KBM-7 (cell line): ENCODE measurements at places on chromosomes 11 and 22.
A peak's percentile ranks its signal among the peaks of the same experiment; 100 is the strongest.

GRCh38 chr11:134120143-134120850 lies 51.4 kb downstream of the JAM3 start:
- no peak for DNase-seq

- no peak for DNase-seq
Measured at GRCh38 chr22:33350491-33350890, 292.3 kb upstream of the SYN3 start.

- no peak for DNase-seq
Measured at GRCh38 chr11:86955111-86955360, 159 bp downstream of the FZD4 start.

- peak; percentile 38 for DNase-seq
Measured at GRCh38 chr22:39317084-39317774, 2.2 kb downstream of the RPL3 start.

DNA sequence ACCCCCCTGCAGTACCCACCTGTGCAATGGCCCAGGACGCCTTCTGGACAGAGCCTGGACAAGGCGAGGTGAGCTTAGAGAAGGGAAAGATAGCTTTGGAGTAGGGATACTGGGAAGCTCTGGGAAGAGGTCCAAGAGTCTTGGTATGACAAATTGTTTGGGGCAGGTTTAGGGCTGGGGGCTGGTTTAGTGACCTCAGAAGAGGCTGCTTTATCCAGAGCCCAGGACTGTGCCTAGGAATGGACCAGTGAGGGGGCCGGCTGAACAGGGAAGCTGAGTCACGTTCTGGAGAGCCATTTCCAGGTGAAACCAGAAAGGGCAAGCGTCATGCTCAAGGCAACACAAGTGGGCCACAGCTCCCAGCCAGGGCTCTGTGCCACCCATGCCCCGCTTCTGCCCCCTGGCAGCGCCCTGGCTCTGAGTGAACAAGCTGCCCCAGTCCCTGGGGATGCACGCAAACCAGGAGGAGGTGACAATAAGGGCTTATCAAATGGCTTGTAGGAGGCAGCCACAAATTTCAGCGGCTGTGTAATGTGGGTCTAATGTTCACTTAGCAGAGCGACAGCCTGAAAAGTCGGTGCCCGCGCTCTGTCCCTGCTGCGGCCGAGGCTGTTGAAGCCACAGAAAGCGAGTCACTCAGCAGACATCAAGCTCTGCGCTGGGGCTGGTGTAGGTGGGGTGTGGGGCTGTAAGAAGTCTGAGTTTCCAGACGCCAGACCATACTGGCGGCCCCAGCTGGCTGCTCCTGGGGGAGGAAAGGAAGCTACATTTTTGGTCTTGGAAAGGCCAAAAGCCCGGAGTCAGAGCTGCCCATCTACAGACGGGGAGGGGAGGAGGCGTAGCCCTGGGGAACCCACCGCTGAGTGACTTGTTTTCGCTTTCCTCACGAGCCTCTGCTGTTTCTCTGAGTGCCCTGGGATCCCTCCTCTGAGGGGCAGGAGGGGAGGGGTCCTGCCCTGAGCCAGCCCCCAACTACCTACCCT lies 18.3 kb upstream of the SYT7 start:
- no peak for DNase-seq

DNA sequence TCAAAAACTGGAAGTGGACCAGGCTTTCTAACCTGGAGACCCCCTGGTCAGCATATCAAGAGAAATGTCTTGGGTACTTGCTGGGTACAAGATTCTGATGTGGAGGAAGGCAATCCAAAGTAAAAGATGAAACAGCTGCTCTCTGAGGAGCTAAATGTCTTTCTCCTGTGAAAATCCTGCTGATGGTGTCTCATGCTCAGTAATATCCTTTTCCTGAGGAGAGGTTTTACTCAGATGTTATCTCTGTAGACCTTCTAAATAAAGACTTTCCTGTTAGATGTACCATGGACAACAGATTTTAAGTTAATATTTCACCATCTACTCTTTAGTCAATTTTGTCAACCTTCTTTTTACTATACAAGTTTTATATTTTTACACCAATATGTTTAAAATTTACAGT lies 62.9 kb downstream of the FAM83F start:
- DNase-seq, result no peak

DNA sequence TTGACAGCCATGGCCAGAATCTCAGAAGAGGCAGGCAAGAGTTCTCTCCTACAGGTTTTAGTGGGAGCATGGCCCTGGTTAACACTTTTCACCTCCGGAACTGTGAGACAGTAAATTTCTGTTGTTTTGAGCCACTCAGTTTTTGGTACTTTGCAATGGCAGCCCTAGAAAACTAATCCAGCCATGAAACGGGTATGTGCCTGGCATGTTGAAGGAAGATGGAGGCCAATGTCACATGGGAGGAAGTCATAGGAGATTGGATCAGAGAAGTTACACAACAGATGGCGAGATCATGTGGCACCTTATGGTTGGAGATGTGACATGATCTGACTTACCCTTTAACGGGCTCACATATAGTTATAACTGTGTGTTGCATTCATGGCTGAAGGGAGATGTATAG lies 63.2 kb upstream of the EED start:
- DNase-seq, result no peak

GRCh38 chr22:21713428-21714058 lies 22.1 kb downstream of the YPEL1 start:
- DNase-seq, result no peak

- DNase-seq, result no peak
Measured at GRCh38 chr11:34317666-34318065, 40.1 kb downstream of the ABTB2 start.

GRCh38 chr11:11476971-11477645 lies 124.1 kb upstream of the CSNK2A3 start:
- no peak for DNase-seq

GRCh38 chr11:94558468-94558867 lies 8.7 kb upstream of the PIWIL4 start:
- peak; percentile 80 for DNase-seq

DNA sequence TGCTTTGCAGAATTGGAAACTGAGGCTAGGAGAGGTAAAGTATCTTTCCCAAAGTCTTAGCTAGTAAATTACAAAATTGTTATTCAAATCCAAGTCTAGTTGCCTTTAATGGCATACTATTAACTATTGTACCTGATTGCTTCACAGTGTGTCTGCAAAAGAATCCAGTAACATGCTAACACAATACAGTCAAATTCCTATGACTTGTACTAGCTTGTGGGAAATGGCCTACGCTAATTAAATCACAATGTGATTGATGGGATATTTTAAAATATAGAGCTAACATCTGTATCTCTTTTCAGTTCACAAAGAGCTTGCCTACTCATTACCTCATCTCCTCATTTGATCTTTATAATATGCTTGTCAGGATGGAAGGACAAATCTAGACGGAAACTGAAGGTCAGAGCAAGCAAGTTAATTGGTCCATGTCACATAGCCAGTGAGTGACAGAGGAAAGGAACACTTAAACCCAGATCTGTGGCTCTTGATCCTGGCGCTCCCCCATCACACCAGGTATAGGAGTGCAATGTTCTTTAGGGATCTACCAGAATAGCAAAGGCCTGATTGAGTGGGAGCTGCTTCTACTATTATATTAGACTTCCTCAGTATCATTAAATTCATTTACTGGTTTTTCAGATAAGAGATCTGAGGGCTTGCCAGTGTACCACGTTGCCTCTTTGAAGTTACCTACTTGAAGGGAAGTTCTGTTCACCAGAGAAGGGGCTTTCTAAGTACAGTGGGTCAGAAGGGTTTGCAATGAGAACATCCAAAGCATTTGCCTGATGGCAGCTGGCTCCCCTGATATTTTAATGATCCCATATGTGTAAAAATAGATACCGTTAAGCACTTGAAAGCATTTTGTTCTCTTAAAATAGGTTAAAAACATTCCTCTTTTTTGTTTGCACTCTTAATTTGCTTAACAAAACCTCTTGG lies 213.6 kb upstream of the SESN3 start:
- no peak for DNase-seq

- peak; percentile 14 for DNase-seq
Measured at GRCh38 chr11:62726156-62726914, 922 bp downstream of the HNRNPUL2 start.

- DNase-seq, result no peak
Measured at GRCh38 chr11:111766834-111767142, 599 bp upstream of the PPP2R1B start.

- DNase-seq, result no peak
Measured at GRCh38 chr22:37563153-37564081, 3.1 kb downstream of the CDC42EP1 start.

GRCh38 chr11:9386901-9387300 lies 2.4 kb downstream of the IPO7 start:
- peak; percentile 53 for DNase-seq

- no peak for DNase-seq
Measured at GRCh38 chr11:106381895-106382294, 304.4 kb downstream of the AASDHPPT start.

DNA sequence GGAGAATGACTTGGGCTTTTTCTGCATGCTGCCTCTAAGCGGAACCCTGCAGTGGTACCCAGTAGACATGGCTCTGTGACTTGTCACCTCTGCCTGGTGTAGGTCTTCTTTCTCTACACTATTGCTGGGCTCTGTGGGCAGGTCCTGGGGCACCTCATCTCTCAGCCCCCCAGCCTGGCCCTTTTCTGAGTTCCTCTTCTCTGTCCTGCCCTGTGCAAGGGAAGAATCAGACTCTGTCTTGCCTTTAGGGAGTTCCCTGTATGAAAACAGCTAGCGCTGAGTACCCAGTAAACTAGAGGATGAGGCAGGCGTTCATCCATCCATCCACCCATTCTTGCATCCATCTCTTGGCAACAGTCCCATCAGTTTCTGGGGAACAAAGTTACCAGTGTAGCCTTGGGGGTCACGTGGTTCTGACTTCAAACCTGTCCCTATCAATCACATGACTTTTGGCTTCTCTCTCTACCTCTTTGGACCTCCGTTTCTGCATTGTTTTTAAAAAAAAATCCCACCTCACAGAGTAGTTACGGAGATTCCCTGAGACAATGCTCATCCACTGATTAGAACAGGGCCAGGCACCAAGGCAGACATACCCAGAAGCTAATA lies 86.4 kb upstream of the WNT11 start:
- DNase-seq, result no peak

GRCh38 chr11:2366733-2367132 lies 10.4 kb upstream of the CD81 start:
- DNase-seq, result no peak

- DNase-seq, result no peak
Measured at GRCh38 chr22:49996518-49997250, 15.9 kb downstream of the IL17REL start.

DNA sequence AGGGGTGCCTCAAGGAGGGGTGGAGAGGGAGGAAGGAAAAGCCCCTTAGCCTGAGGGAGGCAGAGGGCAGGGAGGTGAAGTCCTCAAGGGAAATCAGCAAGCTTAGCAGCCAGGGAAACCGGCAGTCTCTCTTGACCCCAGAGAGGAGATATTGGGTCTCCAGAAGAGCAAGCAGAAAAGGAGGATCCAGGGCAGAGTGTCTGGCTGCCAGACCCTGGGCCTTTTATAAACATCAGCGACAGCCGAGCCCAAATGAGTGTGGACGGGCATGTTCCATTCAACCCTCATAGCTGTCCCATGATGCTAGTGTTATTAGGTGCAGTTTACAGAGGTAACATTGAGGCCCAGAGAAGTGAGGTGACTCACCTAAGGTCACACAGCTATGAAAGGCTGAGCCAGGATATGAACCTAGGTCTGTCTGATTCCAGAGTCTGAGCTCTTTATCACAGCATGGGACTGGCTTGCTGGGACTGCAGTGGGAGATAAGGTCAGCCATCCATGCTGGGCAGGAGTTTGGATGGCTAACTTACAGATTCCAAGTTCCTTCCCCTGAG lies 9.3 kb downstream of the PRDM11 start:
- no peak for DNase-seq

GRCh38 chr22:20607157-20607907 lies 99.9 kb downstream of the MED15 start:
- no peak for DNase-seq

GRCh38 chr22:36337365-36338130 lies 50.2 kb downstream of the MYH9 start:
- DNase-seq, result peak; percentile 75

- no peak for DNase-seq
Measured at GRCh38 chr11:128473636-128474035, 113.7 kb downstream of the ETS1 start.

DNA sequence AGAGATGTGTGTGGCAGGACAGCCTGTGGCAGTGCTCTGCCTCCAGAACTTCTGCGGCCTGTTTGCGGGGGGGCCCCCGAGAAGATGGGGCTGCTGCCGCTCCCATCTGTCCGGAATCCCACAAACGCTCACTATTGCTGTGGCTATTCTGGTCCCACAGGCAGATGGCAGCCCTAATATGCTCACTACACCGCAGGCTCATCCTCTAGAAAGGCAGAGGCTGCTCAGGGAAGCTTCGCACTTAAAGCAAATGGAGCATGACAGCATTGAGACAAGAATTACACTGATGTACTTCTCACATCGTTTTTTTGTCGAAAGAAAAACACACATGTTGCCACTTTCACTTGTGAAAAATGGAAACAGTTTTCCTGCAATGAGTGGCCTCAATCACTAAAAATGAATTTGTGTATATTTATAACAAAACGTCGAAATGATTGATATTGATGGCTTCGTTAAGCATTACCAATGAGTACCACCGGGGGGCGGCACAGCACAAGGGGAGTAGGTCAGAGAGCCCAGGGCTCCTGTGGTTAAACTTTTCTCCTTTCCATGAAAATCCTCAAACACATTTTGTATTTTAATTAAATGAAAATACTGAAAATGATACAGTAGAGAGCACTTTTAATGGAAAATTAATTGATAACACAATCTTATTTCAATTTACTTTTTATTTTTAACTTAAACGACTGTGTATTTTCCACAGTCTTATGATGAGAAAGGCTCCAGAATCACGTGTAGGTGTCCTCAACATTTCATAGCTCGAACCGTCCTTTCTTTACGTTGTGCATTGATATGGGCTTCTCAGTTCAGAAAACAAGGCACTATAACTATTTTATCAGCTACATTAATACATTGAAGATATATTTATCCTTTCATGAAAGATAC lies 69.1 kb downstream of the CTTN start:
- DNase-seq, result peak; percentile 60

DNA sequence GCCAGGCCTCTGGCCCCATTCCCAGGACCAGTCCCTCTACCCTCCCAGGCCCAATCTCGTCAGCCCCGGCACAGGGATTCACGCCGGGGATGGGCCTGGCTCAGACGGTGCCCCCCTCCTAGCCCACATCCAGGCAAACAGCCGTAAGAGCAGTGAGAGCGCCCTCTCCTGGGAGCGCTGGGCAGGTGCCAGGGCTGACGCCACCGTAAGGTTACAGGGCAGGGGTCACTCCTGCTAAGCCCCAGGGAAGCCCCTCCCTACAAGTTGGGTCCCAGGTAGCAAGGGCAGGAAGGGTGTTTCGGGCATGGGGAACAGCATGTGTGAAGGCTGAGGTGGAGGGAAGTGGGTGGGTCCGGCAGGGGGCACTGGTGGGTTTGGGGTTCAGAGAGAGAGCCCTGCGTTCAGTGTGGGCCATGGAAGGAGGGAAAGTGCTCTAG lies 19.2 kb upstream of the PPARA start:
- DNase-seq, result no peak
